ENCODE measurements at places on chromosomes 3 and 15.

DNA sequence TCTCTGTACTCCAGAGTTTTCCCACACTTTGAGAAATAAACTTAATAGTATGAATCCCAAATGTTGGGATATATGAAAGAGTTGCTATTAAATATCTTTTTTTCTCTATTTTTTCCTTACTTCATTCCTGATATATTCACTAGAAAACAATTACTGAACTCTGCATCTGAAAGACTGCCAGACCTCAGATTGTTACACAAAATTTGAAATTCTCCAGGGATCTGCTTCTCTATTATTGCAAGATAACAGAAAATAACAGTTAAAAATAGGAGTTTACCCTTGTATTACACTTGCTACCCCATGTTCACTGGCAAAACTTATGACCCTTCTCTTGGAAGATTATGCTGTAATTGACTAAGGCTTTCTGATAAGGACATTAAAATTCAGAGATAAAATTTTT is 11.7 kb upstream of the P3H2 start:
- DNase-seq, result no peak

- DNase-seq, result peak; percentile 41
These were observed 3.3 kb downstream of the TUBGCP5 start for GRCh38 chr15:23035964-23036566.

- no peak for DNase-seq
These were observed 885 bp upstream of the LSG1 start for GRCh38 chr3:194672876-194673275.

GRCh38 chr15:26561896-26562295 is 211.0 kb downstream of the GABRB3 start:
- no peak for DNase-seq

- DNase-seq, result no peak
These were observed 36.7 kb downstream of the SPESP1 start for GRCh38 chr15:68966996-68967395.

Measured in naive thymus-derived CD8-positive, alpha-beta T cell (primary cell).